Nephron progenitor cell (in vitro differentiated cells): ENCODE measurements at places on chromosomes 5 and 9.

GRCh38 chr9:38084556-38084880, 15.5 kb upstream of the SHB start:
- no peak for DNase-seq

DNA sequence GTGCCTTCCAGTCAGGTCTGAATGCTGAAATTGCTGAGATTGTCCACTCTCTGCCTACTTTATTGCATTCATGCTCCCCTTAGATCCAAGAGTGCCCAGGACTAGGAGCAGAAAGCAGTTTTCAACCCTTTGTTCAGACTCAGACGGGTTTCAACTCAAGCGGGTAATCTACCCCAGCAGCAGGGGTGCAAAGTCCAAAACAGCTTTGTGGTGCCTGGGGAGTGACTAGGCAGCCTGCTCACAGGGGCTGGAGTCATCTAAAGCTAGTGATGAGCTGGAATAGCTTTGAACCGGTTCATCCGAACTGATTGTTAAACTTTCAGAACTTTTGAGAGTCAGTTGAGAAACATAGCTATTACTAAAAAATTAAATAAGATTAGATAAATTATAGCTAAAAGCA, 71.0 kb upstream of the IQGAP2 start:
- no peak for DNase-seq

DNA sequence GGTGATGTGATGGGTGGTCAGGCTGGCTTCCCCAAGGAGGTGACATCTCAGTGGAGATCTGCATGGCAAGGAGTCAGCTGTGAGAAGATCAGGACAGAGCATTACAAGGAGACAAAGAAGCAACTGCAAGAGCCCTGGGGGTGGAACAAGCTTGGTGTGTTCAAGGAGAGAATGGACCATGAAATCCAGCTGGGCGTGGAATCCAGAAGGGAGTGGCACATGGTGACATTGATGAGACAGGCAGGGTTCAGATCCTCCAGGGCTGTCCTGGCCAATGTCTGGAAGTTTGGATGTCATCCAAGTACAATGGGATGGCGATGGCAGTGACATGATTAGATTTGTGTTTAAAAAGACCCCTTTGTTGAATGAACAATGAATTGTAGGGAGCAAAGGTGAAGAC, 175.6 kb downstream of the MACROH2A1 start:
- no peak for DNase-seq

GRCh38 chr9:85729882-85730281, 11.9 kb downstream of the AGTPBP1 start:
- DNase-seq = no peak

GRCh38 chr5:111320953-111321352, 96.8 kb downstream of the CAMK4 start:
- no peak for DNase-seq

DNA sequence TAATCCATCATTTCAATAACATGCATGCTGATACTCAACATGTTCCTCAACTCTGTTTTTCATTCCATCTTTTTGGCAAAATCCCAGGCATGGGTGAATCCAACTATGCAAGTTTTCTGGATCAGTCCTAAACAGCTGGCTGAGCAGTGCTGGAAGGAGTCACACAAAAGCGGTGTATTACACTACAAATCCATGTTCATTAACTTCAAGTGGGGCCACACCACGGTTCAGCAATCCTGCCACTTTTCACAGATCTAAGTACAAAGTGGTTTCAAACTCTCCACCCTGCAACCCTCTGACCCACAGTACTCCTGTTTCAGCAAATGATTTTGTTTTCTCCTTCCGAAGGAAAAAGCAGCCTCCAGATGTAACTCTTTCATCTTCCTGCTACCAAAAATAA, 222.5 kb downstream of the EPB41L4A start:
- no peak for DNase-seq

DNA sequence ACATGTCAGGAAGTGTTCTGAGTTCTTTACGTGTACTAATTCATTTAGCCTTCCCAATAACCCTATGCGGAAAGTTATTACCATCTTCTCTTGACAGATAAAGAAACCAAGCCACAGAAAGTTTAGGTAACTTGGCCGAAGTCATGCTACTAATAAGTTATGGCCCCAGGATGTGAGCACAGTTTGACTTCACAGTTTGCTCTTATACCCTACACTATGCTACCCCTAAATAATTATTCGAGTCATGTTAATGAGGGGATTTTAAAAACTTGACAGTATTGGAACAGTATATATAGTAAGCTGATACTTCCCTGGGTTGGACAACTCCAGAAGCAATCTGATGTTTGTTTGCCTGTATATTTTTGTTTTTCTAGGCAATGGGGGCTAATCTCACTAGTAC, 29.4 kb upstream of the PDCD1LG2 start:
- DNase-seq = no peak
